ENCODE measurements at places on chromosomes 16 and 17. TPM values are rescaled to one million over a fixed set of nuclear protein-coding genes. Genes with fewer than 3 reads are reported as not detected.
A peak's percentile ranks its signal among the peaks of the same experiment; 100 is the strongest.

DNA sequence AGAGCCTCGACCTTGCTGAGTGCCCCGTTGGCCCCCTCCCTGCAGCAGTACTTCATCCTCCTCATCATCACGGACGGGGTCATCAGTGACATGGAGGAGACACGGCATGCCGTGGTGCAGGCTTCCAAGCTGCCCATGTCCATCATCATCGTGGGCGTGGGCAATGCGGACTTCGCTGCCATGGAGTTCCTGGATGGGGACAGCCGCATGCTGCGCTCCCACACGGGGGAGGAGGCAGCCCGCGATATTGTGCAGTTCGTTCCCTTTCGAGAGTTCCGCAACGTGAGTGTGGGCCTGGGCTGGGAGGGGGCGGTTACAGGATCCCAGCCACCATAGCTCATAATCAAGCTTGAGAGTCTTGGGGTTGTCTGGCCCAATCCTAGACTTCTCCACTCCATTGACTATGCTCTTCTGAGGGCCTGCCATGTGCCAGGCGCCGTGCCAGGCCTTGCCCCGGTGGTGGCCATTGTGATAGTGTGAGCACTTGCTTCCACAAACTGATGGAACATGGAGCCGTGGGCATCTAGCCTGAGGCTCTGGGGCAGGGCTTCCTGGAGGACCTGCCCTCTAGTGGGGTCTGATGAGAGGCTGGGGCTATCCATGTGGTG is 39.7 kb downstream of the PSME3IP1 start:
- DNase-seq, result no peak

DNA sequence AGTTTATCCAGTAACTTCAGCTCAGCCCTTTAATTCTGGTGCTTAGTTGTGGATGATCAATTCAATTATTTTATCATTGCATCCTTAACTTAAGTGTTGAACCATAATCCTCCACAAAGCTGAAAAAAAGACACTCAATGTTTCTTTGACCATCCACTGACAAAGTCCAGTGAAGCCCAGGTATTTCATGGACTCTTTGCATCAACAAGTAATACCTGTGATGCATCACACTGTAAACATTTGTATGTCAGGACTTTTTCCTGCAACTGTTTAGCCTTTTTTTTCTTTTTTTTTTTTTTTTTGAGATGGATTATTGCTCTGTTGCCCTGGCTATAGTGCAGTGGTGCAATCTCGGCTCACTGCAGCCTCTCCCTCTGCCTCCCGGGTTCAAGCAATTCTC is 6.6 kb upstream of the NFAT5 start:
- no peak for DNase-seq

DNA sequence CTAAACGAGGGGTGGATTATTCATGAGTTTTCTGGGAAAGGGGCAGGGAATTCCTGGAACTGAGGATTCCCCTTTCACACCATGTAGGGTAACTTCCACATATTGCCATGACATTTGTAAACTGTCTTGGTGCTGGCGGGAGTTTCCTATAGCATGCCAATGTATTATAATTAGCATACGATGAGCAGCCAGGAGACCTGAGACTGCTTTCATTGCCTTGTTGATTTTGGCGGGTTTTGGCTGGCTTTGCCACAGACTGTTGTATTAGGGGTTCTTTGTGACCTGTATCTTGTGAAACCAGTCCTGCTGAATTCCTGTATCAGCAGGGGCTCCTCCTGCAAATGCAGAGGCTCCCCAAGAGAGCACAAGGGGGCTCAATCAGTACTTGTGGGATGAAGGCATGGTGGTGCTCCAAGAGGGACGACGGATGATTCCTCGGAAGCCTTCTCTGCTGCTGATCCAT is 104.4 kb upstream of the CACNG5 start:
- no peak for DNase-seq

GRCh38 chr16:66862023-66862520 is 17.9 kb downstream of the CA7 start:
- DNase-seq, result no peak

- no peak for DNase-seq
Observed at GRCh38 chr16:20937736-20938135, 37.2 kb downstream of the LYRM1 start.

- DNase-seq, result no peak
Observed at GRCh38 chr16:48024042-48024441, 131.8 kb downstream of the ABCC12 start.

- DNase-seq, result no peak
Observed at GRCh38 chr17:49741009-49741691, 22.8 kb downstream of the FAM117A start.

DNA sequence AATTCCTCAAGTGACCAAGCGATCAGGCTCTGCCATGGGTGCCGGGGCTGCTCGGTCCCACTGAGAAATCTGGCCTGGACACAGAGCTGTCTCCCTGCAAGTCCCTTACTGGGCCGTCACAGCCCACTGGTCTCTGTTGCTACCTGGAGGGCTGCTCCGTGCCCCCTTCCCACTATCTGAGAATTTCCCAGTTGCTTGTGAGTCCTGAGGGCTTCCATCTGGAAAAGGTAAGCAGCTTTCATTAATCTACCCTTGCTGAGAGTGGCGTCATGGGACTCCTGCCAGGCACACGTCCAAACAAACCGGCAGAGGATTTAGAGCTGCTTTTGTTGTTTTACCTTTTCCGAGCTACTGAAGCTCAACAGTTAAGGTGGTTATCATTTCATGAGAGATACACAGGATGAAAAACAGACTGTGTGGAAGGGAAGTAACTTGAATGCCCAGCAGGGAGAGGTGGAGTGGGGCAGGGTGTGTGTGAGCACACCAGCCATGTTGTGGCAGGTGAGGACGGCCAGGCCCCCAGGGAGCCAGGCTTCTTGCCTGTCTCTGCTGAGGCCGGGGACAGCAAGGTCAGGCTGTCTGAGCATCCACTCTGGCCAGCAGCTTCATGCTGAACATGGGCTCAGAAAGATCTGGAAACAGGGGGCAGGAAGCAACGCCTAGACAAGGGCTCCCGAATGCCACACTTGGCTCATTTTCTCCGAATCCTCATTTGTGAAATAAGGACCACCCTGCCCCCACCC is 50.6 kb downstream of the GTF3C1 start:
- no peak for DNase-seq

GRCh38 chr16:7304958-7305357 is 27.7 kb upstream of the RBFOX1 start:
- no peak for DNase-seq

GRCh38 chr17:39688945-39689344 is 1.1 kb upstream of the PGAP3 start:
- no peak for DNase-seq

GRCh38 chr16:54657709-54658102 is 273.0 kb upstream of the IRX5 start:
- DNase-seq, result no peak

GRCh38 chr16:23948949-23949411 is 113.2 kb downstream of the PRKCB start:
- DNase-seq, result no peak

GRCh38 chr17:15377616-15378015 is 36.2 kb upstream of the TEKT3 start:
- DNase-seq, result no peak

DNA sequence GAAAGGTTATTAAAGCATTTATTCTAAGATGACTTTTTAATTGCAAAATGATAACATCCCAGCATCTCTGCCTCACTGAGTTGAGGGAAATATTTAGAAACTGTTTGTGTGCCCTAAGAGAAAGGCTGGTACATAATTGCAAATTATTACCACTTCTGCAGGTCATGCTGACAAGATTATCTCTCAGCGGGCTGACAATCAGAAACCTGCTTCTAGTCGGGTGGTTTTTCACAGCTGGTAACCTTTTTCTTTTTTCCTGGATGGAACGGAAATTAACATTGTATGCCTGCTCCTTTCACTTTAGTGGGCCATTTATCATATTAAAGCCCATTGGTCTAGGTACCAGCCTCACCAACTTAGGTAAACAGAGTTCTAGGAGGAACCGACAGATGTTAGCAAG is 17.0 kb upstream of the NUDT7 start:
- DNase-seq, result no peak

DNA sequence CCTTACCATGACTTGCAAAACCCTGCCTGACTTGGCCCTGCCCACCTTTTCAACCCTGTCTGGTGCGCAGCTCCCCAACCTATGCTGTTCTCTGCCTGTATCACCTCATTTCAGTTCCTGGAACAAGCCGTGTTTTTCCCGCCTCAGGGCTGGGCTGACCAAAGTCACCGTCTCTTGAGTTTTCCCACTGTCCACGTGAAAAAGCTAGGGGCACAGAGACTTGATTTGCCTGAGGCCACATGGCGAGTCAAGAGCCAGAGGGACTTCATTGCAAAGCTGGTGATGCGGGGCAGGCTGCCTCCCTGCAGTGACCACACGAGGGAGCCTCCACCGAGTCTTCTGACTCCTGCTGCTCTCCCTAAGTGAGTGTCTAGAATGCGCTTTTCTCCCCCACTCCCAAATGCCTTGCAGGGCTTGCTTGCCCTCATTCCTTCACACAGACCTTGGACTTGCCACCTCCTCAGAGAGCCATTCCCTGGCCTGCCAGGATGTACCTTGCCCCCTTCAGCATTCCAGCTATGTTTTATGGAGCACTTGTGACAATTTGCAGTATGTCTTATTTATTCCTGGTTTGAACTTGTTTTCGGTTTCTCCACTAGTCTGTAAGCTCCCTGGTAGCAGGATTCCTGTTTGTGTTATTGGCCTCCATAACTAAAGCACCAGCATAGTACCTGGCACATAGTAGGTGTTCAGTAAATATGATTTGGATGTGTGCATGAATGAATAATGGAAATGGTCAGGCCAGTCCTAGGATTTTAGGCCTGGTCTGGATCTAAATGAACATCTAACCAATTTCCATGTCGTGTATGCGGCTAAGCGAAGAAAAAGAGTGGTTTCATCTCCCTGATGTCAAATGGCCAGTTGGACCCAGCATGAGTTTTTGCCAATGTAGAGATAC is 252.3 kb downstream of the SNX29 start:
- DNase-seq, result peak; percentile 72

GRCh38 chr16:30016555-30017276 is 5.9 kb upstream of the DOC2A start:
- DNase-seq, result no peak

The HAGHL gene
- total RNA-seq, result 73.6 TPM

The APRT gene
- total RNA-seq, result 321 TPM

The SRCIN1 gene
- 2.3 TPM for total RNA-seq

The ITGAX gene
- 9.7 TPM for total RNA-seq

The NQO1 gene
- 3,594 TPM for total RNA-seq

The SLC16A6 gene
- total RNA-seq, result not detected

The ASPSCR1 gene
- total RNA-seq, result 48.7 TPM

The PABPN1L gene
- not detected for total RNA-seq

The ITGB3 gene
- total RNA-seq, result 138 TPM

The CDH15 gene
- 0.51 TPM for total RNA-seq

The PLLP gene
- 17.0 TPM for total RNA-seq

The TIGD7 gene
- 4.4 TPM for total RNA-seq
